ENCODE measurements at places on chromosomes 2 and 18. TPM values are rescaled to one million over a fixed set of nuclear protein-coding genes. Genes with fewer than 3 reads are reported as not detected.

GRCh38 chr2:54456612-54457322 lies 640 bp downstream of the SPTBN1 start:
- no peak for DNase-seq

GRCh38 chr2:214203214-214203613 lies 207.6 kb upstream of the VWC2L start:
- no peak for DNase-seq

GRCh38 chr2:18745431-18746272 lies 156.3 kb upstream of the NT5C1B start:
- DNase-seq = no peak

DNA sequence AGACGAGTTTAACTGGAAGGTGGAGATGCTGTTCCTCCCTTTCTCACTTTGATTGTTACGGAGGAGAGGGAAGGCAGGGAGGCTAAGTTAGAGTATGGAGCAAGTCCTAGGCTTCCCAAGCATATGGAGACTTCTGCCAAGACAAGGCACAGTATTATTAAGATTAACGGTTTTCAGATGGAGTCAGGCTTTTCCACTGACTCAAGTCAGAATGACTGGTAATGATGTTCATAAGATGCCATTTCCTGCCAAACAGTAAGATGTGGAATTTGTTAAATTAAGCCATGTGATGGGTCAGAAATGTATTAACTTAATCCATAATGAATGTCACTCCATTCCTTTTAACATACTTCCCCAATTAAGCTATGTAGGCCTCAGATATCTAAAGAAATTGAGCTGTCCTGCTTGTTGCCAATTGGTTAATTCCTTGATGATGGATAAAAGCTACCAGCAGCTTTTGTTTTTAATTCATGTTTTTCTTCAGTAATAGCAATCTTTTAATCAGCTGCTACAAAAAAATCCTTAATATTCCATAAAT lies 383.7 kb downstream of the ZNF521 start:
- DNase-seq = no peak

GRCh38 chr2:212994976-212995375 lies 156.4 kb downstream of the IKZF2 start:
- no peak for DNase-seq

GRCh38 chr2:8132351-8132831 lies 549.5 kb upstream of the ID2 start:
- no peak for DNase-seq

- no peak for DNase-seq
Measured at GRCh38 chr2:206488053-206488452, 44.7 kb downstream of the ADAM23 start.

GRCh38 chr18:55031979-55032378 lies 72.7 kb upstream of the CCDC68 start:
- DNase-seq = no peak

DNA sequence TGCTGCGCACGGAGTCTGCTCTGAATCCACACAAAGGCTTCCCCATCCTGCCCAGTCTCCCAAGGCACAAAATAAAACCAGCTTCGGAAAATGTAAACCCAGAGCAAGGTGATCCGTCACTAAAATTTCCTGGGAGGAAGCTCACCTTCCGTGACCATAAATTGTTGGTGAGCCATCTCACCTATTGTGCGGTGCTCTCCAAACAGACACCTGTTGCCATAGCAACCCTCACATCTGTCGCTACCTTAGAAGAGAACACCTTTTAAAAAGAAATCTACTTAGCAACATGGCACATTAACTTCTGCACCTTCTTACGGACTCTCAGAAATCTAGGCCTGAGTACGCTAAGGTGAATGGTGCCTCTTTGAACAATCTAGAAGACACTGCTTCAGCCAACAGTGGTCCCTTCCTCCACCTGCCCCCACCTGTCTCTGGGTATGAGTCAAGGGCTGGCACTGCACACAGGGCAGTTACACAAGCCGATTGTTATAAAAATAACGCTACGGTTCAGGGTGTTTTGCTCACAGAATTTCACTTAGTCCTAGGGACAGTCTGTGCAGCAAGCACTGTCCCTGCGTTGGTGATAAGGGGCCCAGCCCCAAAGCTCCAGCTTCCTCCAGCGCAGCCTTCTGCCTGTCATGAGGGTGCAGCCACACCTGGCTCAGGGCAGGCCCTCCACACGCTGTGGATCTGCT lies 114.9 kb upstream of the ID2 start:
- DNase-seq = no peak

- DNase-seq = no peak
Measured at GRCh38 chr2:3761272-3761671, 57.9 kb downstream of the DCDC2C start.

DNA sequence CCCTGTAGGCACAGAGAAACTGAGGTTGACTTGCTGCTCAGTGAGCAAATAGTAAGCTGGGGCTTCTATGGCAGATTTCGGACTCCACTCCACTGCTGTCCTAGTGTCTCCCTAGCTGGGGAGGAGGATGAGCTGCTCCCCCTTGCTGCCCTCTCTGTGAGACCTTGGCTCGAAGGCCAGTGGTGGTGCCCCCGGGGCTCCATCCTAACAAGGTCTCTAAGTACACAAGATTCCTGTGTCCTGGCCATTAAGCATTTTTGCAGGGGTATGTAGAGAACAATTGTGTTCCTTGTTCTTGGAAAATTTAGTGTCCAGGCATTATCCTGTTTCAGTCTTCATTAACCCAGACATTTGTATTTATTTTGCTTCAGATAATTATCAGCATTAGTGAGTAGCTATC lies 21.3 kb upstream of the BCL2L11 start:
- DNase-seq = no peak

DNA sequence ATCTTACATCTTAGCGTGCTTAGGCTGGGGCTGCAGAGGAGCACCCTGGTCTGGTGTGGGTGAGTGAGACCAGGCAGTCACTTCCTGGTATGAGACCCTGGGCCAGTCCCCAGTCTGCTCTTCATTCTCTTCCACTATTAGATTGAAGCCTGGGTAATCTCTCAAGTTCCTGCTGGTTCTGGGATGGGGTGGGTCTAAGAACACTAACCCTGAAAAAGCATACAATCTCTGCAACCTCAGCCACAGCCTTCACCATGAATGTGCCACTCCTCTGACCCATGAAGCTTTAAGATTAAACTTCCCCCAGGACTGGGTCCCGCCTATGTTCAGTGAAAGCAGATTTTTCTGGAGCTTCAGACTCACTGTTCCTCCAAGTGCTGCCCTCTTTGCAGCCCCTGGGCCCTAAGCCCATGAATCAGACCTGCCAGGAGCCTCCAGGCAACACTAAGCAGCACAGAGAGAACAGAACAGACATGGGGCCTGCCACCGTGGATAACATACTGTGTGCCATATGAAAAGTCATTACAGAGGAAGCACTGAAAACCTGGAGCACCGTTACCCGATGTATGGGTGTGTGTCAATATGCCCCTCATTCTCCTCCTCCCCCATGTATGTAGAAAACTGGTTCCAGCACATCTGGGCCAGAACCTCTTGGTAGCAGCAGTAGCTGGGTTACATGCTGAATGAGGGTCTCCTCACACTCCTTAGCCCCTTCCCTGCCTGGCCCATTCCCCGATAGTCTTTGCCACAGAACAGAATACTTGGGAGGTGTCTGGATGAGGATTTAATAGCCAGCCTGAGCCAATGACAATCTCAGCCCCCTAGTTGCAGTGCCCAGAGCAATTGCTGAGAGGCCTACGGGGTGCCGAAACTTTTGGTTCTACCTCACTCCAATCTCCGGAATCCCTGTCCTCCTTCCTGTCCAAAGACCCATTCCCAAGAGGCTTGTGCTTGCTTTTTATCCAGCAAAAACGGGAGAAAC lies 2.7 kb upstream of the SIX2 start:
- no peak for DNase-seq

DNA sequence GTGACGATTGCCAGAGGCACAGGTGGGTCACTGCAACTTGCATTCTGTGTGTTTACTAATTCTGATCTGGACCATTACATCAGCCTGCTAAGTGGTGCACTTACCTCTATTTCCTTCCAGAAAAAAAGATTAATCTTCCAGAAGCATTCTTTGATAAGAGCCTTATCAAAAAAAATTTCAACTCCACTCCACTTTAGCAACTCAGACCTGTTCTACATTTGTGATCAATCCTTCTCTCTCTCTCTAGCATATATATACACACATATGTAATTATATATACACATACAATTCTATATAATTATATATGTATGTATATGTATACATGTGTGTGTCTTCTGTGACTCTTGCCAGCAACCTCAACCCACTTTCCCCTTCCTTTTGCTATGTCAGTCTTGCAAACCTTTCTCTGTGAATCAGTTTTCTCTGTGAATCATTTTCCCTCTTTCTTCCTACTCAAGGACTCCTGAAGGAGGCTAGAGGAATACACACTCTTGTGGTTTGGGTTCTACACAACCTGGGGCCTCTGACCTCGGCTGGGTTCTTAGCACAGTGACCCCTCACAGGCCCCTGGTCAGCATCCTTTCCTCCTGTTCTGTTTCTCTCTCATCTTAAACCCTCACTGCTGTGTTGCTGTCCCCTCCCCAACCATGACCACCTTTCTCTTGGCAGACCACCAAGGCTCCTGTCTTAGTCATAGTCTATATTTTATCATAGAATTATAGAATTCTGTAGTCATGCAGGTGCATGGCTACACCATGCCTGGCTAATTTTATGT lies 130.4 kb upstream of the PELI1 start:
- DNase-seq = no peak

- DNase-seq = no peak
Measured at GRCh38 chr2:183630964-183631363, 506.7 kb downstream of the NUP35 start.

- peak; percentile 70 for DNase-seq
Measured at GRCh38 chr2:174012347-174013314, 47.5 kb upstream of the SP3 start.

GRCh38 chr2:120555092-120555491 lies 180.6 kb upstream of the GLI2 start:
- DNase-seq = no peak

DNA sequence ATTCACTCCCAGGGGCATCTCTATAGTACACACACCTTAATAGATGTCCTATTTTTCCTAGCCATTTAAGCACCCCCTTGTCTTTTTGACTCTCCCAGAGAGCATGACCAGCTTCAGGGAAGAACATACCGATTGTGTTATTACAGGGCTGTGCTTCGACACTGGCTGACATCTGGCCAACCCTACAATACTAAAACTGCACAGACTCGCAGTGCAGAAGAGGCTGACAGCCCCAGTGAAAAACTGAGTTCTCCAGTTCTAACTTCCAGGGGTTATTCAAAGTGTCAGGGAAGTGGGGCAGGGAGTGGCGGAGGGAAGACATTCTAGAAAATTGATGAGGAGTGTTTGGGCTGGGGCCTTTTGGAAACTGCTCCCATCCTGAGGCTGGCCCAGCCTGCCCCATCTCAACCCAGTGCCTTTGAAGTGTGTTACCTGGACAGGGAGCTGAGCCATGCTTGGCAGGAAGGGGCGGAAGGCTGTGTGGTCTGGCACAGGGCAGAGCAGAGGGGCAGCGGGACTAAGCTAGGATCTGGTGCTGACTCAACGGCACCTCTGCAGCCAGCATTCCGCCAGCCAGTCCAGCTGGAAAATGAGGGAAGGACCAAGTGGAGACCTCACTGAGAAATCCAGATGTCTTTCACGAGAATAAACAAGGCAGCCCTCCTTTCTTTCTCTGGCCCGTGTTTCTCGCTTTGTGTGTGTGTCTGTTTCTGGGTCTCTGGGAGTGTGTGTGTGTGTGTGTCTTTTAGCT lies 15.4 kb upstream of the IGFBP5 start:
- peak; percentile 46 for DNase-seq

DNA sequence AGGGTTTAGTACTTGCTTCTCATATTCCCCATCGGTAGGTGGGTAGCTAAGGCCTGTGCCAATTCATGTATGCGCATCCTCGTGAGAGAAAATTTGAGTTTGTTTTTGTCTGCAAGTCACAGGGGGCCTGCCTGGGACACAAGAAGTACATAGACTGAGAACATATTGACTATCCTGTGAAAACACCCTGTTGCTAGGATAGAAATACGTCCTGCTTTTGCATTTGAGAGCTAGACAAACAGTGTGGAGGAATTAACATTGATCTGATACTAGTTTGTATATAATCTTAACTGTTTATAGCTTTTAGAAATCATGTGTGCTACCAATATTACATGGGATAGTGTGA lies 10.9 kb downstream of the WDR7 start:
- no peak for DNase-seq

DNA sequence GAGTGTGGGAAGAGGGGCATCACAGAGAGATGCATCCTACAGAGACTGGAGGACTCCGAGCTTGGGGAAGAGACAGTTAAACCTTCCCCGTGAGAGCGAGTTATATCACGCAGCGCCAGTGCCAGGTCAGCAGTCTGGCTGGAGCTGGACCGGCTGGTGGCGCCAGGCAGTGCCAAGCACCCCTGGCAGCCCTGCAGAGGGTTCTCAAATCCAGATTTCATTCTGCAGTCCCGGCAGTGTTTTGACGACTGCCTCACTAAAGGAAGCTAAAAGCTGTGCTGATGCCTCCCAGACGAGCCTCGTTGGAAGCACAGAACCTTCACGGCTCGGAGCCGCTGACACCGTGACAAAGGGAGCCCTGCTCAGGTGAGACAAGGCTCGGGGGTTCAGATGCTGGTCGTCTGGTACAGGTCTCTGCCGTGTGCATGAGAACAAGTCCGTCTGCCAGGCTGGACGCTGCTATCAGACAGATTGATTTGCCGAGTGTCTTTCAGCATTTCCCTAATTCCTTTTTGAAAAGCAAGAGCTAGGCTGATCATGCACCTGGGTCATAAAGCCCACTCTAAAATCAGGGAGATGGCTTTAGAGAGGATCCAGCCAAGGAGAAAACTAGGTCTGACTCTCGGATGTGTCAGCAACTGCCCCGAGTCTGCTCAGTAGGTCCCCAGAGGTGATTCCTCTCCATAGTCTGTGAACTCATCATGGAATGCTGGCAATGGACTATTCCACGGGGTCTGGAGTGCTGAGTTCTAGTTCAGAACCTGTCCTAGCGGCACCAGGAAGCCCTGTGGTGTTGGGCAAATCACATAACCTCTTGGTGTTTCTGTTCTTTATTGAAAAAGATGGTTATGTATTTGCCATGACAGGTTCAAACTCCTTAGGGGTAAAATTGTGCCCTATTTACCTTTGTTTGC lies 240.6 kb downstream of the SOX11 start:
- DNase-seq = no peak

DNA sequence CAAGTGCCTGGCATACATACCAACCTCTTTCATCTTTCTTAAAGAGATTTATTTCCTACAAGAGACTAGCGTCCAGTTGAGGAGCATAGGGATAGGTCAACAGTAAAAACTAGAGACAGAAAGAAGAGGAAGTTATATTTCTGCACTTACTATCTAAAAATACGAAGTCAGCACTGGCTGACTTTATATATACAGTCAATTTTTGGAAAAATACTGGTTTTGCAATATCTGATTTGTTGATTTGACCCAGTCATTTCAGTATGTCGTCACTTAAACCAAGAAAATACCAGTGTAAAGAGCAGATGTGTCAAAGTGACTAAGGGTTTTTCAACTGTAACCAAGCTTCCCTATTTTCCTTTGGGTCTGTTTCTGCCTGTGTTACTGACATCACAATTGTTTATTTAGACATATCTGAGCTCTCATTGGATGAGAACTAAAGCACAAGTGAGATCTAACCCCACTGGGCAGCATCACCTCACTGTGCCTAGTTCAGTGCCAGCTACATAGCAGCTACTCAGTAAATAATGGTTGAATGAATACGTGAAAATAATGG lies 23.0 kb downstream of the CYTIP start:
- no peak for DNase-seq

The ASXL3 gene
- total RNA-seq = 1.3 TPM

The AKAIN1 gene
- not detected for total RNA-seq

The ASNSD1 gene
- total RNA-seq = 19.2 TPM

The FBXO41 gene
- 2.5 TPM for total RNA-seq

The KLHL14 gene
- total RNA-seq = 0.28 TPM

The SCYGR4 gene
- total RNA-seq = not detected

The SLC5A7 gene
- total RNA-seq = not detected
